ENCODE measurements at places on chromosomes 6 and 20. TPM values are rescaled to one million over a fixed set of nuclear protein-coding genes. Genes with fewer than 3 reads are reported as not detected.

SNAP25 gene
- 8.4 TPM for polyA plus RNA-seq

FAXC gene
- polyA plus RNA-seq, result 5.8 TPM

GABRR2 gene
- 2.1 TPM for polyA plus RNA-seq

ARFGAP1 gene
- polyA plus RNA-seq, result 67.1 TPM

ADAM33 gene
- polyA plus RNA-seq, result 9.1 TPM

TNFRSF21 gene
- 29.9 TPM for polyA plus RNA-seq

DNA sequence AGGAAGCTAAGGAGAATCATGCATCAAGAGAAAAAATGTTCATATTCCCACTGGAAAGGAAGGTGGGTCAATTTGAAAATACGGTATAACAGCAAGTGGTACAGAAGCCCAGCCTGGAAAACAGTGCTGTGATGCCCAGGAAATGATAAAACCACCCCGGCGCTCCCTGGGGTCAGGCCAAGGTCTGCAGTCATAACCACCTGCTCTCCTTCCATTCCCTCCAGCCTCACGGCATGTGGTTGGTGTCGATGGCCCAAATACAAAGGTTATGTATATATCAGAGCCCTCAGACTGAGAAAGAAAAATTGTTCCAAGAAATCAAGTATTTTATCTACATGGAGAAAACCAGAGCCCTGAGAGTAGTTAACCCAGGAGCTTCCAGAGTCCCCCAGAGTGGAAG lies 208.1 kb upstream of the CDYL start:
- no peak for DNase-seq

DNA sequence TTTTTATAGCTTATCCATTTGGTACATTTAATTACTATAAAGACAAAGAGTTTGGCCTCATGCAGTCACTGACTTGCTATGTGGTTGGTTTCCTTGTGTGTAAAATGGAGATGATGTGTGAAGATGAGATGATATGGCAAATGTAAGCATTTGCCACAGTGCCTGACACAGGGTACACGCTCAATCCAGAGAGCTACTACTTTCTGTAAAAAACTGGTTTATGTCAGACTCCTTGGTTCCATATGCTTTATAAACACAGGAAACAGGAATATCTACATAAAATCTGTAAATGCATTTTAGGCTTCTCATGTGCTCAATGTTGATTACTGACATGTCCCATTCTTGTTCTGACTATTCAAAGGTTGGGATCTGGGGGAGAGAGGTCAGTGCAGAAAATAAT lies 10.4 kb downstream of the HIVEP1 start:
- no peak for DNase-seq

DNA sequence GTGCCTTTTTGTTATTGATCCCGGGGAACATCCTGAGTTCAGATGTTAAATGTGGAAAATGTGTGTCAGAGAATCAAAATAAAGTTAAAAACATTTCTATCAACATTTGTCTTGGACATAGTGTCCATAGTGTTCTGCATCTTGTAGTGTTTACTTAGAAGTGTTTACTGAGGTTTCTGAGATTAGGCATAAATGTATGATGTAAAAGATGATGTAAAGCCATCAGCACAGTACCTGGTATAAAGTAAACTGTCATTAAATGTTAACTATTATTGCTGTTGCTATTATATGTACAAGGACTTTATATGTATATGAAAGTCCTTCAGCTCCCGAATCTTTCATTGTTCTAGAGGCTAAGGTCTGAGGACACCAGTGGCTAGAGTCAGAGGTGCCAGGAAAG lies 28.2 kb upstream of the VEGFA start:
- no peak for DNase-seq

DNA sequence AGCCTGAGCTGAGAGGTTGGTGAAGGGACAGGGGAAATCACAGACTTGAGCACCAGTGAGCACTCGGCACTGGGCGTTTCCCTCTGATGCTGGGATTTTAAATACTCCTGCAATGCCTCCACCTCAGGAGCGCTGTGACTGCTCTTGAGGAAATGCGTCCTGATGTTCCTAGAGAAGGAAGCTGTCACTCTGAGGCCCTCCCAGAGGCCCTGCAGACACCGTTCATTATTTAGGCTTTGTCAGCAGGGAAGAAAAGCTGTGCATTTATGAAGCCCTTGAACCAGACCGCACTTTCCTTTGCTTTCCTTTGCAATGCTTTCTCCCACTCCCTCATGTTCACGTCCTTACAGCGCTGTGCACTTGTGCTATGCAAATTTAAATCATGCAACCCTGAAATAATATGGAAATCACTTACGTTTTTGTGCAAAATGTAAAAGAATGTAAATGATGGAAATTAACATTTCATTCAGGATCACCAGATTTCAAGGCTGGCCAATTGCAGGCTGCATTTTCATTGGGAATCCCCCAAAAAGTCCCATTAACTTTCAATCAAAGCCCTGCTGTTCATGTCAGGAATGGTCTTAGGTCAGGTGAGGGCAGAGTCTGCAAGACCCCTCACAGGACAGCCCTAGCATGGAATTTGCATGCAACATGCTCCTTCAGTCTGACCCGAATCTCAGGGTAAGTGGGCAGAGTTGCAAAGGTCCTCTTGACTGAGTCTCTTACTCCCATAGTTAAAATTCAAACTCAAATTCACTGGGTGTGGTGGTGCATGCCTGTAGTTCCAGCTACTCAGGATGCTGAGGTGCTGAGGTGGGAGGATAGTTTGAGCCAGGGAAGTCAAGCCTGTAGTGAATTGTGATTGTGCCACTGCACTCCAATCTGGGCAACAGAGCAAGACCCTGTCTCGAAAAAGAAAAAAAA lies 45.8 kb upstream of the SYNDIG1 start:
- no peak for DNase-seq

DNA sequence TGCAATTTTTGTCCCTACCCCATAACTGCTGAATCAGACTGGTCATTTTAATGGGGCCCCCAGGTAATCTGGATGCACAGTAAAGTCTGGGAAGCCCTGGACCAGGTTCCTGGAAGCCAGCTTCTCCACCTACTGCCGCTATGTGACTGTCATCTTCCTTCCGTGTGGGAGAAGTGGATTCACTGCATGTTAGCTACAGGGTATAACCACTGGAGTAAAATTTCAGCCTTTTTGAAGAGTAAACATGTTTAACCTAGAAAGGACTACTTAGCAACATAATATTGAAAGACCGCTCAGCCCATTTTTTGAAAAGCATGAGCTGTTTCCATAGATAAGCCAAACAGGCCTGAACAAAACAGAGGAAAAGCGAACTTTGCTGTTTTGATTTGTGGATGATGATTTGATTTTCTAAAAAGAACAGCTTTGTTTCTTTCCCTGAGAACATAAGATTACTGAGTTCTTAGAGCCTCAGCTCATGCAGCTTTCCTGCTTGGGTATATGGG lies 208.1 kb downstream of the PLCB4 start:
- no peak for DNase-seq

- DNase-seq, result no peak
These were observed 26.8 kb upstream of the GLP1R start for GRCh38 chr6:39021779-39022178.

DNA sequence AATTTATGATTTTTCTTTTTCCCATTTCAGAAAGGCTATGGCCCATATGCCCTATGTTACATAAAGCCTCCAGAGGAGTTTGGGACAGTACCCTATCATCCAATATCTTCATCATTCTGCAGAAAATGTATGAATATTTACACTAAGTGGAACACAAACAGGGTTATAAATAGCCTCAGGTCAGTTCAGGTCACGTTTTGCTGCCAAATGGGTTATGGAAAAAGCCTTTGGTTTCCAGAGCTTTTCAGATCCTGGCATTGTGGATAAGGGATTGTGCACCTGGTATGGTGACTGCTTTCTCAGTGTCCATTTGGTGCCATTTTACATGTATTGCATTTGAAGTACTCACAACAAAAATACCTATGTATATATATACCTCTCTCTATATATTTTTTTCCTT lies 29.4 kb downstream of the UTRN start:
- DNase-seq, result no peak

- DNase-seq, result no peak
These were observed 19.3 kb downstream of the MAFB start for GRCh38 chr20:40669692-40670091.

GRCh38 chr6:69763763-69764162 lies 33.0 kb downstream of the LMBRD1 start:
- no peak for DNase-seq

- DNase-seq, result no peak
These were observed 33.7 kb downstream of the FAM50B start for GRCh38 chr6:3882866-3883265.

DNA sequence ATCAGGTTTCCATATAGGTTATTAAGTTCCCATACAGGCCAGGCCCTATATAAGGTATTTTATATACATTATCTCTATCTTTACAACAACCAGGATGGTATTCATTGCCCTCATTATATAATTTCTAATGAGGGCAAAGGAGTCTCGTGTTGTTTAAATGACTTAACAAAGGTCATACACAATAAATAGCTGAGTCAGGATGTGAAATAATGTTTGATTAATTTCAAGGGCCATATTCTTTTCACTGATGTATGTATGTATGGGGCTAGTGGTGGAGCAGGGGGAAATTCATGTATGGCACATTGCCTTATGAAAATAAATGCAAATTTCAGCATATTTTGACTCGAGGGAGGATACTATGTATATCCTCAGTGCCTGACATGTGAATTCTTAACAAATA lies 200.7 kb downstream of the FAXC start:
- no peak for DNase-seq
